Hair follicular keratinocyte (primary cell): ENCODE measurements at places on chromosomes 2 and 18. TPM values are rescaled to one million over a fixed set of nuclear protein-coding genes. Genes with fewer than 3 reads are reported as not detected.

The MATN3 gene
- 1.9 and 3.7 TPM in 2 replicates for total RNA-seq

The DLGAP1 gene
- total RNA-seq: not detected in 2 replicates

The RAX gene
- not detected in 2 replicates for total RNA-seq

The C1D gene
- 32.3 and 45.6 TPM in 2 replicates for total RNA-seq

The LIMS1 gene
- 35.4 and 62.1 TPM in 2 replicates for total RNA-seq

The TANC1 gene
- 17.3 and 19.3 TPM in 2 replicates for total RNA-seq

The GCA gene
- 11.8 and 16.7 TPM in 2 replicates for total RNA-seq

The CNDP1 gene
- total RNA-seq: not detected in 2 replicates

The ADCY3 gene
- total RNA-seq: 37.5 and 46.3 TPM in 2 replicates

The SP5 gene
- total RNA-seq: not detected in 2 replicates

The ANKRD36B gene
- 4.2 and 4.3 TPM in 2 replicates for total RNA-seq

The CRYBA2 gene
- total RNA-seq: not detected in 2 replicates

The KIF1A gene
- total RNA-seq: not detected in 2 replicates

The ANKRD30BL gene
- not detected in 2 replicates for total RNA-seq

The FAM168B gene
- 81.8 and 88.2 TPM in 2 replicates for total RNA-seq

The COLEC12 gene
- total RNA-seq: 0.38 TPM in 1 of 2 replicates, not detected in the other

The ZCCHC2 gene
- 7.3 and 9.2 TPM in 2 replicates for total RNA-seq

The EPAS1 gene
- total RNA-seq: 88.8 and 151 TPM in 2 replicates

The FNDC4 gene
- total RNA-seq: 11.5 and 20.4 TPM in 2 replicates

The CDH19 gene
- total RNA-seq: not detected in 2 replicates

The PAX8 gene
- 3.5 and 3.7 TPM in 2 replicates for total RNA-seq

The SNTG2 gene
- 0.55 TPM in 1 of 2 replicates, not detected in the other for total RNA-seq

The SOWAHC gene
- 51.4 and 61.0 TPM in 2 replicates for total RNA-seq

The MROH2A gene
- total RNA-seq: 0.38 TPM in 1 of 2 replicates, not detected in the other

The SLC16A14 gene
- 0.31 and 0.34 TPM in 2 replicates for total RNA-seq

The CRYGC gene
- total RNA-seq: not detected in 2 replicates

The STEAP3 gene
- total RNA-seq: 34.9 and 35.5 TPM in 2 replicates

The IL36G gene
- total RNA-seq: 5.0 and 9.3 TPM in 2 replicates

The ITPRIPL1 gene
- total RNA-seq: 0.55 and 1.0 TPM in 2 replicates

The RNU2-63P gene
- total RNA-seq: under 0.01 TPM in 1 of 2 replicates, not detected in the other

The TRIM43 gene
- total RNA-seq: not detected in 2 replicates

The AKAIN1 gene
- not detected in 2 replicates for total RNA-seq

The SCN7A gene
- total RNA-seq: not detected in 2 replicates

The KCNK3 gene
- not detected in 2 replicates for total RNA-seq

The LIMS3 gene
- 0.15 TPM in 1 of 2 replicates, not detected in the other for total RNA-seq

The WDPCP gene
- total RNA-seq: 4.1 and 5.0 TPM in 2 replicates

The NYAP2 gene
- not detected in 2 replicates for total RNA-seq

The FRZB gene
- total RNA-seq: 0.08 TPM in 1 of 2 replicates, not detected in the other

The CFAP65 gene
- total RNA-seq: not detected in 2 replicates

The SPATA3 gene
- total RNA-seq: not detected in 2 replicates

The POMC gene
- 0.19 TPM in 1 of 2 replicates, not detected in the other for total RNA-seq

The FHOD3 gene
- 7.5 and 8.4 TPM in 2 replicates for total RNA-seq

The SPOPL gene
- 8.5 and 11.1 TPM in 2 replicates for total RNA-seq

The SLC9A4 gene
- total RNA-seq: not detected in 2 replicates

The FOSL2 gene
- total RNA-seq: 33.6 and 37.6 TPM in 2 replicates

The SERPINB11 gene
- total RNA-seq: not detected in 2 replicates

The LYPD6 gene
- 7.0 and 9.6 TPM in 2 replicates for total RNA-seq

The INHA gene
- total RNA-seq: 0.19 TPM in 1 of 2 replicates, not detected in the other

The RUFY4 gene
- total RNA-seq: not detected in 2 replicates

The DSC2 gene
- 13.2 and 19.4 TPM in 2 replicates for total RNA-seq

The MC5R gene
- not detected in 2 replicates for total RNA-seq

The SLC5A7 gene
- total RNA-seq: not detected in 2 replicates

The TLX2 gene
- total RNA-seq: 0.08 TPM in 1 of 2 replicates, not detected in the other

The ERBB4 gene
- total RNA-seq: not detected in 2 replicates

The AQP12B gene
- total RNA-seq: not detected in 2 replicates

The UGT1A4 gene
- not detected in 2 replicates for total RNA-seq

The LHCGR gene
- not detected in 2 replicates for total RNA-seq

The ECEL1 gene
- not detected in 2 replicates for total RNA-seq

The POTEJ gene
- not detected in 2 replicates for total RNA-seq

The SERPINB2 gene
- 51.8 and 59.3 TPM in 2 replicates for total RNA-seq
